ENCODE measurements at places on chromosomes 5 and 9. TPM values are rescaled to one million over a fixed set of nuclear protein-coding genes. Genes with fewer than 3 reads are reported as not detected.

DNA sequence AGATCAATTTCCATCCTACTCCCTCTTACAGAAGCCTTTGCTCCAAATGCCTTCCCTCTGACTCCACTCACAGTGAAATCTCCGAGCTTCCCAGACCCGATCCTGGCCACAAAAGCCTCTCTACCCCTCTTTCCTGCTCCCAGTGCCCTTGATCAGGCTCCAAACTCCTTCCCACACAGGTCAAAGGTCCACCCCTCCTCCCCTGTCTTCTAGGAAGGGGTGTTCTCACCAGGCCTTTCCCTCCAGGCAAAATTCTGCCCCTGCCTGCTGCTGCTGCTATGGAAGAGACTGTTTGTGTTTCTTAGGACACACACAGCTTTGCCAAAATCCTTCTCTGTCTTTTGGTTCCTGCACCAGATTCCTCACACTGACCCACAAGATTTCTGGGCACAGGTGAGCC lies 85.8 kb upstream of the ALDH1A1 start:
- DNase-seq, result peak; percentile 10

DNA sequence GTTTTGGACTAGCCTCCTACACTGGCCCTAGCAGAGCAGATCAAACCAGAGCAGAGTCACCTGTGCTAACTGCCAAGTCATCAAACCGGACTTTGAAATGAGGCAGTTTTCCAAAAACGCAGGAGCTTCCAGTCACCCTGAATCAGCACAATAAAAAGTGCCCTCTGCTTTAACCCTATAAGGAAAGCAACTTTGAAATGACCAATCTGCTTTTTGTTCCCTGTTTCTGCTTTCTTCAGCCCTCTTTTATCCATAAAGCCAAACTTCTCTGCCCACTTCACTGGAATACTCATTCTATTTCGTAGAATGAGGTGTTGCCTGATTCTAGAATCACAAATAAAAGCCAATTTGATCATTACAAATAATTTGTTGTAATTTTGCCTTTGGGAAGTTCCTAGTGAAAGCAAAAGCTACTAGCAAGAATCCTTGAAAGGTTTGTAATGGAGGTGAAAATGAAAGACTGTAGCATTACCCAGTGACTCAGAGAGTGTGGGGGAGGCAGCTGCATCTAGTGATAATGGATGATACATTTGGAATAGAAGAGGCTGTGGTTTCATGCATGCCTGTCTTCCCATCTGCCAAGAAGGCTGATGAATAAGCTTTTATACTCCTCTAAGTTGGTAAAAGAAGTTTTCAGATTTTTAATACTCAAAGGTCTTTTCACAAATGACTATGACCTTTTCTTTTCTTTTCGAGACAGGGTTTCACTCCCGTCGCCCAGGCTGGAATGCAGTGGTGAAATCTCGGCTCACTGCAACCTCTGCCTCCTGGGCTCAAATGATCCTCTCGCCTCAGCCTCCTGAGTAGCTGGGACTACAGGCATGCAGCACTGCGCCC lies 14.9 kb downstream of the SPAAR start:
- DNase-seq, result no peak

GRCh38 chr9:76891874-76892273 lies 14.0 kb downstream of the PRUNE2 start:
- DNase-seq, result no peak

DNA sequence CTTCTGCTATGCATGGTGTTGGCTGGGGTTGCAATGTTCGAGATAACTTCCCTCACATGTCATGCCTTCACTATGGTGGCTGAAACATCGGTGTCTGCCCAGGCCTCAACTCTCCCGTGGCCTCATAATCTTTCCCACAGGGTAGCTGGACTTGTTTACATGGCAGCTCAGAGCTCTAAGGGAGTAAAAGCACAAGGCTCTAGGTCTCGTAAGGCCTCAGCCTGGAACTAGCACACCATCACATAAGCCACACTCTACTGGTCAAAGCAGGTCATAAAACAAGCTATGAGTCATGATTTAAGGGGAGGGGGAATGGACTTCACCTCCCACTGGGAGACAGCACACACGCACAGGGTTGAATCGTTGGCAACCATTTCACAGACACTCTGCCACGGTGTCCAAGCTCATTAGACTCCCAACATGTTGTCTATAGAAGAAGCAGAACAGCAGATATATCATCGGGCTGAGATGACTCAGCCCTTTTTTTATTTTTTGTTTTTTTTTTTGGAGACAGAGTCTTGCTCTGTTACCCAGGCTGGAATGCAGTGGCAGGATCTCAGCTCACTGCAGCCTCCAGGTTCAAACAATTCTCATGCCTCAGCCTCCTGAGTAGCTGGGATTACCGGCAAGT lies 66.8 kb upstream of the IL17B start:
- no peak for DNase-seq

DNA sequence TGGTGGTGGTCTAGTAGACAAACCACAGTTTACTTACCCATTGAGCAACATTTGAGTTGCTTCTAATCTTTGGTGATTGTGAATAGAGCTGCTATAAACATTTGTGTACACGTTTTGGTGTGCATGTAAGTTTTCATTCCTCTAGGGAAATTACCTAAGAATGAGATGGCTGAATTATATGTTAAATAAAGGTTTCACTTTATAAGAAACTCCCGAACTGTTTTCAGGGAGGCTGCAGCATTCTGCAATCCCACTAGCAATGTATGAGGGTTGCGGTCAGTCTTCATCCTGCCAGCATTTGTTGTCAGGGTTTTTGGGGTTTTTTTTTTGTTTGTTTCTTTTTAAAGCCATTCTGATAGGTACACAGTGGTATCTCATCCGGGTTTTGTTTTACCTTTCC lies 45.7 kb upstream of the PPARGC1B start:
- no peak for DNase-seq

DNA sequence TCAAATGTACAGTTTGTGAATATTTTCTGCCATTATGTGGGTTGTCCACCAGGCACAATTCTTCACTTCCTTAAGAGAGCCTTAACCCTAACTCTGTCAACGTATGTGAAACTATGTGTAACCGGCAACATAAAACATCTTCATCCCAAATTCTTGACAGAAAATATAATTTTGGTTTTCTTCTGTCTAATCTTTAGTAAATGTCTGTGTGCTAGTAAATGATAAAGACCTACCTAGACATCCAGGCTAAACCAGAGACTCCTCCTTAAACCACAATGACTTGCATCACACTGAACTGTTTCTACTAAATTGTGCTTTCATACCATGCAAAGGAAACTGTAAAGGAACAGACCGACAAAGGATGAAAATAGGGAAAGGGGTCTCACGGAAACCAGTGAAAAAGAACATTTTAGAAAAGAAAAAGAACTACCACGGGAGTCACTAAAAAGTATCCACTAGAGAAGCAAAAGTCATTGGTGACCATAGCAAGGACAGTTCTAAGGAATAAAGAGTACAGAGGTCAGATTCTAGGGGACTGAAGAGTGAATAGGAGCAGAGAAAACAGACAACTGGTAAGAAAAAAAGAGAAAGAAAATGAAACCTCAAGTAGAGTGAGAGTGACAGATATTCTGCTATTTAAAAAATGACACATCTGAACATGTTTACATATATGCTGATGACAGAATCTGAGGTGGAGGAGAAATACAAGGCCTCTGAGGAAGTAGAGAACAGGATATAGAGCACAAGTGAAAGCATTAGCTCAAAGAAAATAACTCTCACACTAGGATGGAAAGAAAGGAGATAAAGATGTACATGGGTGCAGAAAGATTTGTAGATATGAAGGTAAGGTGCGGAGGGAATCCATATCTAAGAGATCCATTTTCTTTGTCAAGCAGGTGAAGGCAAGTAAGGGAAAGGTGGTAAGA lies 49.4 kb downstream of the FNIP1 start:
- no peak for DNase-seq

GRCh38 chr5:13328316-13328715 lies 616.2 kb downstream of the DNAH5 start:
- no peak for DNase-seq

- no peak for DNase-seq
These were observed 58.8 kb downstream of the GARNL3 start for GRCh38 chr9:127323393-127323792.

GRCh38 chr9:68669218-68669617 lies 35.8 kb upstream of the PIP5K1B start:
- no peak for DNase-seq

DNA sequence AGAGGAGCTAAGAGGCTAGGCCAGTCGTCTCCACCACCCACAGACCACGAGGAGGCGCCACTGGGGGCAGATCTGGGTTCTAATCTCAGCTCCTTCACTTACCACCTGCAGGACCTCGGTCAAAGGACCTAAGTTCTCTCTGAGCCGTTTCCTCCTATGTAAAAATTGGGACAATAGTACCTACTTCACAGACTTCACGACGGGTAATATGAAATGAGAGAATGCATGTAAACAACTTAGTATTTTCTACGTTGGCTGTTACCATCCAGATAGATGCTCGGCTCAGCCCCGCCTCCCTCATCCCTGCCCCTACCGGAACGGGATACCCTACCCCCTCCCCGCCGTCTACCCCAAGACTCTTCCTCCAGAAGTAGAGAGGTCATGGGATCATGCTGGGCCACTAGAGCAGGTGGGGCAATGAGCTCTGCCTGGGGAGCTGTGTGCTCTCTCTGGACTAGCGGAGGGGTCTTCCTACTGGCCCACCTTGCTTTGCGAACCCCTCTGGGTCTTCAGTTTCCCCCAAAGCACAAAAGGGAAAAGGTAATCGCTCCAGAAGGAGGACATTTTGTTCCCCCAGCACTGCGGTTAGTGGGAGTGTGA lies 541 bp downstream of the GNPDA1 start:
- DNase-seq, result no peak

- no peak for DNase-seq
These were observed 60.0 kb downstream of the HSD17B4 start for GRCh38 chr5:119512277-119512676.

DNA sequence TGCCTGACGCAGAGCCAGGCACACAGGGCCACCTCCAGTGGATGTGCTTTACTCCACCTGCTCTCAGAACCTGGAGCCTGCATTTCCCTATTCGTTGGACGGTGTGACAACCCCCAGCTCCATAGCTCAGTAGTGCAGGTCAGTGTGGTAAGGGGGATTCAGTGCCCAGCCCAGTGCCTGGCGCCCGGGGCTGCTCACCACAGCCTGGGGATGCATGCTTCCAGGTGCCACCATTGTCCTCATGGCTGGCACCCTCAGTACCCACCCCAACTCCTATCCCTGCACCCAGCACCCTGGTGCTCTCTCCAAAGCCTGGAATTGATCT lies 32.8 kb upstream of the ADAMTS2 start:
- no peak for DNase-seq

GRCh38 chr9:128892221-128892921 lies 10.4 kb downstream of the LRRC8A start:
- DNase-seq, result peak; percentile 98

DNA sequence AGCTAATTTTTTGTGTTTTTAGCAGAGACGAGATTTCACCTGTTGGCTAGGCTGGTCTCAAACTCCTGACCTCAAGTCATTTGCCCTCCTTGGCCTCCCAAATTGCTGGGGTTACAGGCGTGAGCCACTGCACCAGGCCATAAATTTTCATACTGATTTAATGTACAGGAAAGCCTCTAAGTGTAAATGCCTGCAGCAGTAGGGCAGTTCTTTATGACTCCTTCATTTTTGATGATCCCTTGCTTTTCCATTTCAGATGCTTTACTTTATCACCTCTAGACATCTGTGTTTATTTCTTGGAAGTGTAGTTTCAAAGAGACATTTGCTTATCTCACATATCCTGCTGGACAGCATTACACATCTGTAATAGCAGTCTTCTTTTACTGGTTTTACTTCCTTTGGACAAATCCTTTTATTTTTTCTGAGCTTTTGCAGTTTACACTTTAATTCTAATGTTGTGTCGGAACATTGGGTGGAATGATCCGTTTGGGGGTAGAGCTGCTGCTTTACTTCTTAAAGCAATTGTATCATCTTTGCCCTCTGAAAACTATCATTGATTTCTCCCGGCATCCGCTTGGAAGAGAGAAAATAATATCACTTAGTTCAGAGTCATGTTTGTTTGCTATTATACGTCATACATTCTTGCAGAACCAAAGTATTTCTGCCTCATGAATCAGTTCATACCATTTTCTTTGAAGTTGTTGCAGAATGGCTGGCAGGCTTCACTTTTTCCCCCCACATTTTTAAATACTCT lies 36.0 kb downstream of the SCGB3A1 start:
- DNase-seq, result no peak

DNA sequence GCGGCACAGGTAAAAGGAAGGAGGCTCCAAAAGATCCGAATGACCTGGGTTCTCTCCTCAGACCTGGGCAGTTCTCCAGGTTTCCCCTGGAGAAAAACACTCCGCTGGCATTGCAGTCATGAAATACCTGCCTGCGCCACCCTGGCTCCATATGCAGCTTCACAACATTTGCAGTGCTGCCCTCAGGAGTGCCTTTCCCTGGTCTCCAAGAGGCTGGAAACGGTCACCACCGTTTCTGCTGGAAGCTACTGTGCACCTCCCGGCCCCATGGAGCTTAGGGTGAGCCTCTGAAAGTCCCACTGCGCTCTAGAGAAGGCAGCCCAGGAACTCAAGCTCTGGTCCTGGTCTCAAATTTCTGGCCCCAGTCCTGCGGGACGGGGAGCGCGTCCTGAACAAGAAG lies 670 bp downstream of the UGT3A1 start:
- no peak for DNase-seq

- peak; percentile 60 for DNase-seq
These were observed 12.0 kb downstream of the RALGDS start for GRCh38 chr9:133108794-133109641.

- no peak for DNase-seq
These were observed 16.0 kb upstream of the ZCCHC7 start for GRCh38 chr9:37104183-37104889.

Gene STRBP
- 0.43 TPM for total RNA-seq

Gene ALDH1A1
- total RNA-seq, result 43.9 TPM

Gene GHR
- 6.4 TPM for total RNA-seq

Gene PCDHAC2
- not detected for total RNA-seq

Gene WDR31
- 0.21 TPM for total RNA-seq

Gene CDO1
- 36.0 TPM for total RNA-seq

Gene TDRD7
- 3.0 TPM for total RNA-seq

Gene TXNDC8
- not detected for total RNA-seq

Gene KCTD16
- total RNA-seq, result 0.64 TPM

Gene FOXD4L5
- total RNA-seq, result not detected

Gene KLHL3
- 7.5 TPM for total RNA-seq

Gene GLRA1
- not detected for total RNA-seq

Gene TLE4
- total RNA-seq, result 58.0 TPM

Gene PCA3
- total RNA-seq, result not detected

Gene IFNE
- total RNA-seq, result not detected

Data from ascending aorta (tissue), 2 donors.